NCI-H1417 (cell line): ENCODE measurements at places on chromosomes 11 and 22.

DNA sequence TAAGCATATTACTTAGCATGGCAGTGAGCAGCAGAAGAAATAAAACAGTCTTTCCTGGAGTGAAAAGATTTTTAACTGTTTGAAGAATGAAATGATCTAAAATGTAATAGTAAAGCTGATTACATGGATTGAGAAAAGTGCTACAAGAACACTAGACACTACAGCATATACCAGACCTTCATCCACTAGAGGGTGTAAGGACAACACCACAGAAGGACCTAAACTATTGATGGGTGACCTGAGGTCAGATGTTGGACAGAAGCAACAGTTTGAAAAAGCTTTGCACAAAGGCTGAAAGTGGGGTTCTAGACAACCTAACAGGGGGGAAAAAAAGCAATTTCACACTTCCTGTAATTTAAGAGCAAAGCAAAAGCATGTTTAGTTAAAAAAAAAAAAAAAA lies 97.7 kb downstream of the RBFOX2 start:
- DNase-seq: peak; percentile 10

GRCh38 chr11:31160504-31161422 lies 208.8 kb downstream of the DCDC1 start:
- DNase-seq: peak; percentile 98

- DNase-seq: no peak
These were observed 29.0 kb downstream of the ELMOD1 start for GRCh38 chr11:107619926-107620325.

DNA sequence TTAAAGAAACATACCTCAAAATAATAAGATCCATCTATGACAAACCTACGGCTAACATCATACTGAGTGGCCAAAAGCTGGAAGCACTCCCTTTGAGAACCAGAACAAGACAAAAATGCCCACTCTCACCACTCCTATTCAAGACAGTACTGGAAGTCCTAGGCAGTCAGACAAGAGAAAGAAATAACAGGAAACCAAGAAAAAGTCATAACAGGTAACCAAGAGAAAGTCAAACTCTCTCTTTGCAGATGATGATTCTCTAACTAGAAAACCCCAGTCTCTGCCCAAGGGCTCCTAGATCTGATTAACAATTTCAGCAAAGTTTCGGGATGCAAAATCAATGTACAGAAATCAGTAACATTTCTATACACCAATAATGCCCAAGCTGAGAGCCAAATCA lies 35.6 kb downstream of the TMEM123 start:
- DNase-seq: no peak
